ENCODE measurements at places on chromosomes 6 and 20. TPM values are rescaled to one million over a fixed set of nuclear protein-coding genes. Genes with fewer than 3 reads are reported as not detected.

GABRR1 gene
- total RNA-seq: 0.67 TPM

TMEM74B gene
- not detected for total RNA-seq

PPP1R3G gene
- total RNA-seq: 0.24 TPM

GRCh38 chr6:8545336-8545735, 110.0 kb upstream of the SLC35B3 start:
- H3K4me1 ChIP-seq: peaks cover 28% of the 10 kb centered on the region
- no peaks in the 10 kb centered on the region for H3K27me3 ChIP-seq
- no peak for DNase-seq

LGSN gene
- total RNA-seq: not detected

DNA sequence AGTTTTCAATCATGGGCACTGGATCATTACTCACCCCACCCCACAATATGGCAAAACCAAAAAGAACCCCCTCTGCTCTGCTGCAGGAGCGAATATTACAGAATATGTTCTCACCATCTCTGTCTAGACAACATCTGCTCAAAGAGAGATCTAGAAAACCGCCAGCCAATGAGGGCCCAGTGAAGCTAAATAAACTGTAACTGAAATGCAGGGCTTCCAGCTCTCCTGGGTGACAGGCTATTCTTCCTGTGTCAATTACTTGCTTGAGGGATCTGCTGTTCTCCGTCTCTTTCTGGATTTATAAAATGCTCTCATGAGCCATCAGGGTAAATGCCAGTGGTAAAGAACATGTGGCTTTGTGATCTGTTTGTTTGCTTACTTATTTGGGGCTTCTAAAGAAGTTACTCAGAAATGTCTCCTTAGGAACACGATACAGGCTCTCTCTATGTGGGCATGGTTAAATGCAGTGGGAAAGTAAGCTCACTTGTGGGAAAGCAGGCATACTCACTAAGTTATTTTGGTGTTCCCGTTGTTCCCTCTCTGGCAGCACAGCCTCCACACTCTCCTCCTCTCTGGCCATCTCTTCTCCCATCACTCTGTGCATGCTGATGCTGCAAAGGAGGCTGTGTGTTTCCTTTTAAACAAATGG, 44.8 kb downstream of the TTI1 start:
- DNase-seq: no peak
- H3K36me3 ChIP-seq: peaks cover 14% of the 10 kb centered on the region
- H3K27ac ChIP-seq: peak overlapping the region; percentile 47
- H3K4me1 ChIP-seq: peaks cover 41% of the 10 kb centered on the region

DNA sequence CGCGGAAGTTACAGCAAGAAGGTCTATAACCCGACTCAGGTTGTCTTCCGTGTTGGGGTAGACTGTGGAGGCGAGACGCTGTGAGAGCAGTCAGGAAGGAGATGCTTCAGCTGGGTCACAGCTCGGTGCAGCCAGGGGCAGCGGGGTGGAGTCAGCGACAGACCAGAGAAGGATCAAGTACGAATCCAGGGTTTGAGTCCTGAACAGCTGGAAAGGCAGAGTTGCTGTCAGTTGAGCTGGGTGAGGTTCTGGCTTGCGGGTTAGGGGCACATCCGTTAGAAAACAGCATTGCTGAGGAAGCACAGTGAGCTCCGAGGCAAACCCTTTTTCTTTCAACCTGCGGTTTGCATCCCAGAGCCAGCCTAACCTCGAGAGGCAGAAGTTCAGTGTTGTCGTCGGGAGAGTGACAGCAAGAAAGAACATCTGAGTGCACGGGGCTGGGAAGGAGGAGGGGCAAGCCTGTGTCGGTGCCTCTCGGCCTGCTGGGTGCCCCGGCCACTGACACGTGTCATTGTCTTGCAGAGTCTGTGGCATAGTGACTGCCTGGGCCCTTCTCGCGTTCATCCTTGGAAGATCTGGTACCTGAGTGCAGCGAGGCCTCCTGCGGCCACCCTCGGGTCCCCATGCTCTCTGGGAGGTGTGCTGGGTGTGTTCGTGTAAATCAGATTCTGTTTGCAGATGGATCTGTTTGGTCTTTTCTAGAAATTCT, 20.0 kb downstream of the PNLDC1 start:
- no peak for DNase-seq
- H3K4me1 ChIP-seq: no peaks in the 10 kb centered on the region
- H3K27ac ChIP-seq: no peak overlapping the region
- no peak overlapping the region for H3K4me3 ChIP-seq

SEMG1 gene
- total RNA-seq: 2.1 TPM

GMDS gene
- 13.8 TPM for total RNA-seq

LRRC73 gene
- 0.94 TPM for total RNA-seq

DNA sequence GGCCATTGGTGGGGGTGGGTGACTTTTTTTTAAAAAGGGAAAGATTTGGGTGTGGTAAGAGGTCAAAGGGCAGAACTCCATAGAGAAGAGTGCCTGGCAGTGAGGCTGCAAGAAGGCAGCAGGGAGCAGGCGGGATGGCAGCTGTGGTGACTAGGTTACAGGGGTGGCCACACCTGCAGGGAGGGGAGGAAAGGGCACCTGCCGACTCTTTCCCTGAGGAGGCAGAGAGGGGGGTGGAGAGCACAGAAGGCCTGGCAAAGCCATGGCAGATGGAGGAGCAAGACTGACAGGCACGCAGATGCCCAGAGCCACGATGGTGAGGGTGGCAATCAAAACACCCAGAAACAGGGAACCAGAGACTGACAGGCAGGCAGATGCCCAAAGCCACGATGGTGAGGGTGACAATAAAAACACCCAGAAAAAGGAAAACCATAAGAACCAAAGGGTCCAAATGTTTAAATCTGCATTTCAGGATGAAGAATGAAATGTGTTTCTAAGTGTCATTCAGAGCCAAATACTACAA, 19.3 kb downstream of the CST7 start:
- H3K36me3 ChIP-seq: peaks cover 17% of the 10 kb centered on the region
- H3K27me3 ChIP-seq: no peaks in the 10 kb centered on the region
- no peak overlapping the region for H3K4me3 ChIP-seq
- no peak for DNase-seq
- no peaks in the 10 kb centered on the region for H3K4me1 ChIP-seq

GRCh38 chr6:25346064-25346463, 66.9 kb downstream of the CARMIL1 start:
- H3K27me3 ChIP-seq: no peaks in the 10 kb centered on the region
- H3K27ac ChIP-seq: no peak overlapping the region
- H3K4me1 ChIP-seq: peaks cover 28% of the 10 kb centered on the region
- no peaks in the 10 kb centered on the region for H3K36me3 ChIP-seq

PHF10 gene
- 58.4 TPM for total RNA-seq

- H3K27me3 ChIP-seq: no peaks in the 10 kb centered on the region
- peak; percentile 10 for DNase-seq
- H3K4me3 ChIP-seq: no peak overlapping the region
- H3K27ac ChIP-seq: no peak overlapping the region
Observed at GRCh38 chr6:116165596-116165995, 39.7 kb upstream of the COL10A1 start.

GRCh38 chr6:156519940-156520339, 257.2 kb upstream of the ARID1B start:
- H3K4me3 ChIP-seq: no peak overlapping the region
- DNase-seq: no peak
- no peaks in the 10 kb centered on the region for H3K4me1 ChIP-seq
- no peak overlapping the region for H3K27ac ChIP-seq

GRCh38 chr6:81838031-81838430, 85.5 kb upstream of the TENT5A start:
- H3K27me3 ChIP-seq: no peaks in the 10 kb centered on the region
- H3K4me3 ChIP-seq: no peak overlapping the region
- H3K4me1 ChIP-seq: no peaks in the 10 kb centered on the region
- H3K27ac ChIP-seq: no peak overlapping the region
- no peak for DNase-seq
- no peaks in the 10 kb centered on the region for H3K36me3 ChIP-seq

TRIM10 gene
- total RNA-seq: not detected

DNA sequence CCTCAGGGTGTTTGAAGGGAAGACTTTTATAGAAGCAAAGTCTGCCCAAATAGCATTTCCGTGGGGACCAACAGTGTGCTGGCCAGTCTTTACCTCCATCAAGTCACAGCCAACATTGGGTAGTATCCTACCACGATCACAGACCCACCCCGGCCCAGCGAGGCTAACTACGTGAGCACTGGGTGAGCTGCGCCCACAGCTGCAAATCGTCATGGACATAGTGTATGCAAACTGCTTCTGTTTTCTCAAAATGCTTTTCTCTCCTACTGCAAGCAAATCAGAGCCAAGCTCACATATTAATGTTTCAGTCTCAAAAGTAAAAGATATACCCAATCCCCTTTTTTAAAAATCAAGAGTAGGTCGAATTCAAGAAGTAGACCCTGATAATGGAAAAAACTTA, 592.8 kb upstream of the CDH4 start:
- no peaks in the 10 kb centered on the region for H3K4me1 ChIP-seq
- H3K27ac ChIP-seq: no peak overlapping the region
- DNase-seq: no peak
- H3K36me3 ChIP-seq: no peaks in the 10 kb centered on the region

GSTA2 gene
- not detected for total RNA-seq

DNA sequence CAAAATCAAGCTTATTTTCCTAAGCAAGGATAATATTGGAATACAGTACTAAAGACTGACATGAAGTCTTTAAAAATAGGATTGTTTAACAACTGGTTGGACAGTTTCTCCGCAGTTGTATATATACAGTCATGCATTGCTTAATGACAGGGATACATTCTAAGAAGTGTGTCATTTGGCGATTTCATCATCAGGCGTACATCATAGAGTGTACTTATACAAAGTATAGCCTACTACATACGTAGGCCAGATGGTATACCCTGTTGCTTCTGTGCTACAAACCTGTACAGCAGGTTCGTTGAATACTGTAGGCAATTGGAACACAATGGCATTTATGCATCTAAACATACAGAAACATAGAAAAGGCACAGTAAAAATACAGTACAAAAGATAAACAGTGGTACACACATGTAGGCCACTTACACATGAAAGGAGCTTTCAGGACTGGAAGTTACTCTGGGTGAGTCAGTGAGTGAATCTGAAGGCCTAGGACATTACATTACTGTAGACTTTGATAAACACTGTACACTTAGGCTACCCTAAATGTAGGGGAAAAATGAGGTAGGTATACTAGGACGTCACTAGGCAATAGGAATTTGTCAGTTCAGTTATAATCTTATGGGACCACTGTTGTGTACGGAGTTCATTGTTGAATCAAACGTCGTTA, 20.1 kb downstream of the HECA start:
- H3K27ac ChIP-seq: no peak overlapping the region
- peaks cover 7% of the 10 kb centered on the region for H3K4me1 ChIP-seq
- no peaks in the 10 kb centered on the region for H3K27me3 ChIP-seq
- no peaks in the 10 kb centered on the region for H3K36me3 ChIP-seq

BFSP1 gene
- 7.4 TPM for total RNA-seq

DNA sequence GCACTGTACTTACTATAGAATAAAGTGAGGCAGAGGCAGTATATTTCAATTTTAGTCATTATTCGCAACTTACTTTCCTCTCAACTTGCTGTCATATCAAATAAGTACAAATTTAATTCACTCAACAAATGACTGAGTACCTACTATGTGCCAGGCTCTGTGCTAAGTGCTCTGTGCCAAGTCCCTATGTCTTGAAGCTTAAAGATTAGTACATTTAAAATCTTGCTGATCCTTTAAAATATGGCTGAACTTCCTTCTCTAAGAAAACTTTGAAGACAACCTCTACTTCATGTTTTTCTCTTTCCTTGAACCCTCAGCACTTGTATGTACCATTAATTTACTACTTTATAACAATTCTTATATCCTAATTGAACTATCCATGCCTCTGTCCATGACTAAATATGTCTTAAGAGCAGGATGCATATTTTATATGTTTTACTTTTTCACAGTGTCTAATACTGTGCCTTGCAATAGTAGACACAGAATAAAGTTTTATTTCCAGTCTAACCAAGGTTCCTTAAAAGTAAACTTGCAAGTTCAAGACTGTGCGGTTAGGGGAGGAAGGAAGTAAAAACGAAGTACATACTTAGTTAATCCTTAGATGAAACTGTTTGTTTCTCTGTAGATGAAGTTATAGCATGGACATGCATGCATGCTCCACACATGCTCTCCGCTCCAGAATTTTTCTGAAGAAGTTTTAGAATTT, 10.0 kb upstream of the LATS1 start:
- no peaks in the 10 kb centered on the region for H3K4me1 ChIP-seq
- H3K27me3 ChIP-seq: no peaks in the 10 kb centered on the region
- peaks cover 51% of the 10 kb centered on the region for H3K36me3 ChIP-seq
- no peak overlapping the region for H3K27ac ChIP-seq
- DNase-seq: no peak

GRCh38 chr6:100465701-100466409, 1.1 kb upstream of the SIM1 start:
- H3K27me3 ChIP-seq: peaks cover 30% of the 10 kb centered on the region
- no peaks in the 10 kb centered on the region for H3K36me3 ChIP-seq
- DNase-seq: no peak
- peaks cover 4% of the 10 kb centered on the region for H3K4me1 ChIP-seq
- peak overlapping the region; percentile 64 for H3K4me3 ChIP-seq

PI16 gene
- not detected for total RNA-seq

DNA sequence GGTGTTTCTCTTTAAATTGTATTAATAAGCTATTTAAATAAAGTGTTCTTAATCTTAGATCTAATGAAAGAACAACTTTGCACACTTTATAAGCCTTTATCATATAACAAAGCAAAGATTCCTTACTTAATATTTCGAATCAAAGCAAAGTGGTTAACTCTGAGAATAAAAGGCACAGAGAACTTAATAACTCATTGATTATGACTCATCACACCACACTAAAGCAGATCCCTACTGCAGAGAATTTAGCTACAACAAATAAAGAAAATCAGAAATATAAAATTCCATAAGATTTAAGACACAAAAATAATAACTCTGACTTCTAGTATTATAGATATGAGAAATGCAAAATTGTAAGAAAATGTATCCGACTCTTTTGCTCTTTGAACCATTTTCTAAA, 135.6 kb upstream of the RUNX2 start:
- H3K4me3 ChIP-seq: no peak overlapping the region
- no peaks in the 10 kb centered on the region for H3K36me3 ChIP-seq
- no peaks in the 10 kb centered on the region for H3K27me3 ChIP-seq

DYNLT2 gene
- total RNA-seq: 2.4 TPM

TBC1D22B gene
- 13.5 TPM for total RNA-seq

DNA sequence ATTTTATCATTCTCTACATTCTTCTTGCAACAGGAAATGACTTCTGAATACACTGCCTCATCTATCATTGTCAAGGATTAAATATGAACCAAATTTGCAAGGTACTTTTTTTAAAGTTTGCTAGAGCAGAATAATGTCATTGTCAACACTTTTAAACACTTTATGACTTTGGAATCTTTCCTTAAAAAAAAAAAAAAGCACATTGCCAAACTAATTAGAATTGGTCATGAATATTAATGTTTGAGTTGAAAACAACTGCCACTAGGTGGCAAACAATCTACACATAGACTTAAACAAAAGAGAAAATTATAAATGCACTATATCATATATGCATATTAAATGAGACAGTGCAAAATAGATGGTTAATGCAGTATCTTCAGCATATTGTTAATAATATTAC, 32.5 kb upstream of the TMEM244 start:
- peak overlapping the region; percentile 48 for H3K27ac ChIP-seq
- H3K27me3 ChIP-seq: no peaks in the 10 kb centered on the region
- H3K4me3 ChIP-seq: no peak overlapping the region
- peaks cover 47% of the 10 kb centered on the region for H3K4me1 ChIP-seq
- peak; percentile 70 for DNase-seq
- H3K36me3 ChIP-seq: no peaks in the 10 kb centered on the region

GRCh38 chr6:105401247-105402089, 1.4 kb downstream of the PREP start:
- no peaks in the 10 kb centered on the region for H3K36me3 ChIP-seq
- H3K4me1 ChIP-seq: peaks cover 11% of the 10 kb centered on the region
- H3K27me3 ChIP-seq: no peaks in the 10 kb centered on the region
- H3K4me3 ChIP-seq: peak overlapping the region; percentile 98
- no peak for DNase-seq
- H3K27ac ChIP-seq: no peak overlapping the region
